ENCODE measurements at places on chromosomes 1 and 21.

DNA sequence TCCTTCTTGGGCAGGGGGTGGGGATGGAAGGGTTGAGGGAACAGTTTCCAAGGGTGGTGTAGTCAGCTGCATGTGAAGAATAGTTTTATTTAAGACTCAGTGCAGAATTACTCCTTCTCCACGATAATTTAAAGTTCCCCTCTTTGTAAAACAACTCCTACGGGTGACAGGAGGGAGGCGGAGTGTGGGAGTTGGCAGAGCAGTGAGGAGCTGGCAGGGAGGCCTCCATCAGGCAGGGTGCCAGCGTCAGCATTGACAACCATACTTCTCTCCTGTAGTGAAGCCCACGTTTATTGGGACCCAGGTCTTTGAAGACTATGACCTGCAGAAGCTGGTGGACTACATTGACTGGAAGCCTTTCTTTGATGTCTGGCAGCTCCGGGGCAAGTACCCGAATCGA is 93.8 kb downstream of the MTR start:
- no peak for DNase-seq

DNA sequence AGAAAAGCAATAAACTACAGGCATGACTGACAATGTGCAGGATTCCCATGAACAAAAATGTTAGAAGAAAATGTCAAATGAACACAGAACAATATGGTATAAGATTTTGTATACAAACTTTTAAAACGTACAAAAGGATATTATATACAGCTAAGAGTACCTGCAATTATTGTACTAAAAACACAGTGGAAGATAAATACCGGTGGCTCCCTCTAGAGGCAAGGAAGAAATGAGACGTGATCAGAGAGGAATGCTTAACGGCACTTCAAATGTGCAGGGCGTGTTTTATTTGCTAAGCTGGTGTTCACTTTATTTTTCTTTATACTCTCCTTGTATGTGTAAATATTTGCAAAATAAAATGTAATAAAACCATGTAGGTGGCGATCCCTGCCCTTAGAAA is 191.8 kb upstream of the SAMSN1 start:
- DNase-seq, result no peak

- DNase-seq, result no peak
Measured at GRCh38 chr1:222466150-222466865, 81.6 kb downstream of the HHIPL2 start.

DNA sequence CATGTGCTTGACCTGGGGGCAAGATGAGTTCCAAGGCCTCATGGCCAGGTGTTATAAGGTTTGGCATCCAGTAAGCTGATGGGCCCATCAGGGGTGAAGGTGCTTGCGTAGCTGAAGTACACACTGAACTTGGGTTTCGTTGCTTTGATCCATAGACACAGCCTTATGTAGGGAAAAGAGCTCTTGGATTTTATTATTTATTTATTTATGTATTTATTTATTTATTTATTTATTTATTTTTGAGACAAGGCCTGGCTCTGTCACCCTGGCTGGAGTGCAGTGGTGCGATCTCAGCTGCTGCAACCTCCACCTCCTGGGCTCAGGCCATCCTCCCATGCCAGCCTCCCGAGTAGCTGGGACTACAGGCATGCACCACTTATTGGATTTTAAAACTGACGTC is 63.2 kb downstream of the FOXD2 start:
- no peak for DNase-seq
